ENCODE measurements at places on chromosomes 3 and 15.
A peak's percentile ranks its signal among the peaks of the same experiment; 100 is the strongest.

DNA sequence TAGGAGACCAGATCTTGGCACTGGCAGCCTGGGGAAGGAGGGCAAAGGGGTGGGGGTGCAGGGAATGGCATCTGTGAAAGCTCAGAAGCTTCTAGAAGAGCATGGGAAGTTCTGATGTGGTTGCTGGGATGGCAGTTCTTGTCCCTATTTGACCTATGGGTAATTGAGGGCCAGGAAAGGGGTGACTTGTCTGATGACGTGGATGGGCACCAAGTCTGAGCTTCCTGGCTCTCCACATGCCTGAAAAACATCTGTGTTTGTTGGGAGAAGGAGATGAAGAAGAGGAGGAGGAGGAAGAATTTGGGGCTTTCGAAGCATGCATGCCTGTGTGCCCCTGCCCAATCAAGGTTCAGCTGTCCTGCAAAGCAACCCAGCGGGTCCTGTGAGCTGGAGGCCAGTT lies 158.8 kb downstream of the SMAD6 start:
- no peak for DNase-seq

- peak; percentile 39 for DNase-seq
These were observed 1.7 kb downstream of the SEMA5B start for GRCh38 chr3:123025642-123026521.

GRCh38 chr3:136545664-136546268 lies 206.4 kb downstream of the STAG1 start:
- DNase-seq: no peak

GRCh38 chr3:86800116-86800515 lies 190.8 kb downstream of the VGLL3 start:
- DNase-seq: no peak

DNA sequence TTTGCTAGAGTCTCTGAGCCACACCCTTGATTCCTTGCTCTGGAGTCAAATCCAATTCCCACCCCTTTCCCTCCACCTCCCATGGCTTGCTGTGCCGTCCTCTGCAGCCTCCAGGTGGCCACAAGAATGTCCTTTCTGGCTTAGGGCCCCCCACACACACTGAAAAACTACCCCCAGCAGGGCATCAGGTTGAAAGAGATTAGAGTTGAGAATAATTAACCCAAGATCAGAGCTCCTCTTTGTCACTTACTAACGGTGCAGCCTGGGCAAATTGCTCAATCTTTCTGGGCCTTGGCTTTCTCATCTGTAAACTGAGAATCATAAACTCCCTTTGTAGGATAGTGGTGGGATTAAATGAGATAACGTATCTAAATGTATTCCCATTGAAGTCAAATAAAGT lies 78.5 kb downstream of the MRPL46 start:
- no peak for DNase-seq

Data from B cell (primary cell).